ENCODE measurements at places on chromosomes 11 and 22.

GRCh38 chr11:43925932-43926505 is 16.4 kb upstream of the C11orf96 start:
- DNase-seq: no peak

GRCh38 chr11:85762226-85762625 is 48.7 kb downstream of the SYTL2 start:
- no peak for DNase-seq

DNA sequence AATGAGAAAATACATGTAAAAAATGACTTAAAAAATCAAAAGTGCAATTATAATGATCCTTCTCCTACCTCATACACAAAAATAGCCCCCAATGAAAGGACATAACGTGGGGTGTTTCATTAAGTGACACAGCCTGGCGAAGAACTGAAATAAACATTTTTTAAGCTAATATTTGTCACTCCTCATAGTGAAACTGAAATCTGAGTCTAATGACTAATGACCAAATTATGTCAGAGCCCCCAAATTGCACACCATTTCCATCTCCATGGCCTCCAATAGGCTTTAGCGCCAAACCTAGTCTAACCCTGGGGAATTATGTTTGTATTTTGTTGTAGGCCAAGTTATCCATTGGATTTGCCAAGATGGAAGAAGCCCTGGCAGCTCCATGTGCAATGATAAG is 119.1 kb downstream of the WT1 start:
- DNase-seq: no peak

DNA sequence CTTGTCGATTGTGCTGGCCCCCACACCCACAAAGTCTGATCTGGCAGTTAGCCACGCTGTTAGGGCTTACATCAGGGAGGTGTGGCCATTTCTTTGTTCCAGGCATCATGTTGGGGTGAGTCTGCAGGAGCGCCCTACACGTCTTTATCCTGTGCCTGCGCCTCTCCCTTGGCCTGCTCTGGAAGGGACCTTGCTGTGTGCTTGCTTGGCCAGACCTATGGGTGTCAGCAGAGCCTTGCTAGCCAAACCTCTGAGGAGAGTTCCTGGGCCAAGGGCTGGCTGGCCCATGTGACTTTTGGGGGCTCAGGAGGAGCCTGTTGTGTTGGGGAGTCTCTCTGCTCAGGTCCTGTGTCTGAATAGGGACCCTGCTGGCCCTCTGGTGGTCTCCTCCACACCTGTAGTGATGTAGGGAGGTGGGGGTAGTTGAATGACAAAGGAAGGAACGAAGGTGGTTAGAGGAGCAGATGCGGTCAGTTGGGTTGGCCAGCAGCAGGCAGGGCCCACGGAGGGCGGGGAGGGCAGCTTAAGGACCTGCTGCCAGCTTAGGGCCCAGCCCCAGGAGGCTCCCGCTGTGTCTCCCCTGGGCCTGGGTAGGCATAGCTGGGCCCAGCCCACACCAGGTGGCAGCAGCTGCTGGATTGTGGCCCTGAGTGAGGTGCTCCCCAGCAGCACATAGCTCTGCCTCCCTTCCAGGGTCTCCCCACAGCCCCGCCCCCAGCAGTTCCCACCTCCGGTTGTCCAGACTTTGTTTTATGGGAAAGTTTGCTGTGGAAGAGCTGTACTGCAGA is 7.9 kb downstream of the PPIL2 start:
- no peak for DNase-seq

DNA sequence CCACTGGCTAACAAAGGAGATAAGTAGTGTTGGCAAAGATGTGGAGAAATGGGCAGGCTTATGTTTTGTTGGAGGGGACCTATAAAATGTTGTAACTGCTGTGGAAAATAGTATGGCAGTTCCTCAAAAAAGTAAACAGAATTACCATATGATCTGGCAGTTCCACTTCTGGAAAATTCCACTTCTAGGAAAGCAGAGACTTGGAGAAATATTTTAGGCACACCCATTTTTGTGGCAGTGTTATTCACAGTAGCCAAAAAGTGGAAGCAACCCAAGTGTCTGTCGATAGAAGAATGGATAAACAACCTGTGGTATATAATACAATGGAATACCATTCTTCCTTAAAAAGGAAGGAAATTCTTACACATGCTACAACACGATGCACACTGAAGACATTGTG is 57.0 kb upstream of the ADORA2A start:
- no peak for DNase-seq

- DNase-seq: no peak
Observed at GRCh38 chr22:42283278-42284201, 13.1 kb upstream of the TCF20 start.

- DNase-seq: no peak
Observed at GRCh38 chr11:84224042-84224441, 937.9 kb upstream of the CCDC90B start.

- no peak for DNase-seq
Observed at GRCh38 chr22:40220316-40221054, 42.8 kb downstream of the TNRC6B start.

GRCh38 chr11:76087749-76088148 is 118.6 kb downstream of the WNT11 start:
- no peak for DNase-seq

DNA sequence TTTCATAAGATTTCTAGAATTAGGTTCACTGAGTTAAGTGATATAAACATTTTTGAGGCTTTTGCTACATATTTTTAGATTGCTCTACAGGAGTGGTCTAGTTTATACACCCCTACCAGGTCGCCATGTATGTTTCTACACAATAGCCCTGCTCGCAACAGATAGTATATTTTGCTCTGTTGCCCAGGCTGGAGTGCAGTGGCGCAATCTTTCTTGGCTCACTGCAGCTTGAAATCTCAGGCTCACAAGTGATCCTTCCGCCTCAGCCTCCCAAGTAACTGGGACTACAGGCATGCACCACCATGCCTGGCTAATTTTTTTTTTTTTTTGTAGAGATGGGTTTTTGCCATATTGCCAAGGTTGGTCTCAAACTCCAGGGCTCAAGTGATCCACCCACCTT is 10.4 kb downstream of the ZNRF3 start:
- DNase-seq: no peak

GRCh38 chr22:23849009-23850006 is 8.4 kb upstream of the SLC2A11 start:
- DNase-seq: peak; percentile 83

DNA sequence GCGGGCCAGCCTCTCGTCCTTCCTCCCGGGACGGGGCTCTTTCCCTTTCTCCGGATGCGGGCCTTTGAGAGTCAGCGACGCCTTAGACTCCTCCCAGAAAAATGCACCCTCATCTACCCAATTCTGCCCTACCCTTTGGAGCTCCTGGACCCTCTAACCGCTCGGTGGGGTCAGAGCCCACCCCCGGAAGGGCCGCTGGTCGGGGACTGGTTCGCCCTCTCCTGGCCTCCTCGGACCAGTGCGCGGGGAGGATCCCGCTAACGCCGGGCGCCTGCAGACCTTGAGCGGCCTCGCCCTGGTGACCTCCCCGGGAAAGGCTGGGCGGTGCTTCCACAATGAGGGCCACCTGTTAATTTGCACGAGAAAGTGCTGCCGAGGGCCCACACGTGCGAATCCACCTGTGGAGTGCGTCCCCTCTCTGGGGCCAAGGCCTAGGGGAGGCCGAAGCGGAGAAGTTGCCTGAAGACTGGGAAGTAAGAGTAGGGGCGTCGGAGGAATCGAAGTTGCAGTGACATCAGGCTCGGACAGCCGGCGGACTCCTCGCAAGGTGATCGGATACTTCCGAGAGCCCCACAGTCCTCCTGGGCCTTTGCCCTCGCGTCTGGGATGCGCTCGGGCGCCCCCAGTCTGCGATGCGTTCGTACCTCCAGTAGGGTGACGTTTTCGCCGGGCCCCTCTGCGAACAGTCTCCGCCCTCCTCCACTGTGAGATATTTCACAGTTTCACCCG is 61.5 kb downstream of the ENDOD1 start:
- DNase-seq: peak; percentile 86

DNA sequence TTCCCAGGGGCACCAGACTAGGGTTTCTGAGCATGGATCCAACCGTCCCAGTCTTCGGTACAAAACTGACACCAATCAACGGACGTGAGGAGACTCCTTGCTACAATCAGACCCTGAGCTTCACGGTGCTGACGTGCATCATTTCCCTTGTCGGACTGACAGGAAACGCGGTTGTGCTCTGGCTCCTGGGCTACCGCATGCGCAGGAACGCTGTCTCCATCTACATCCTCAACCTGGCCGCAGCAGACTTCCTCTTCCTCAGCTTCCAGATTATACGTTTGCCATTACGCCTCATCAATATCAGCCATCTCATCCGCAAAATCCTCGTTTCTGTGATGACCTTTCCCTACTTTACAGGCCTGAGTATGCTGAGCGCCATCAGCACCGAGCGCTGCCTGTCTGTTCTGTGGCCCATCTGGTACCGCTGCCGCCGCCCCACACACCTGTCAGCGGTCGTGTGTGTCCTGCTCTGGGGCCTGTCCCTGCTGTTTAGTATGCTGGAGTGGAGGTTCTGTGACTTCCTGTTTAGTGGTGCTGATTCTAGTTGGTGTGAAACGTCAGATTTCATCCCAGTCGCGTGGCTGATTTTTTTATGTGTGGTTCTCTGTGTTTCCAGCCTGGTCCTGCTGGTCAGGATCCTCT is 709 bp downstream of the MRGPRX4 start:
- no peak for DNase-seq

DNA sequence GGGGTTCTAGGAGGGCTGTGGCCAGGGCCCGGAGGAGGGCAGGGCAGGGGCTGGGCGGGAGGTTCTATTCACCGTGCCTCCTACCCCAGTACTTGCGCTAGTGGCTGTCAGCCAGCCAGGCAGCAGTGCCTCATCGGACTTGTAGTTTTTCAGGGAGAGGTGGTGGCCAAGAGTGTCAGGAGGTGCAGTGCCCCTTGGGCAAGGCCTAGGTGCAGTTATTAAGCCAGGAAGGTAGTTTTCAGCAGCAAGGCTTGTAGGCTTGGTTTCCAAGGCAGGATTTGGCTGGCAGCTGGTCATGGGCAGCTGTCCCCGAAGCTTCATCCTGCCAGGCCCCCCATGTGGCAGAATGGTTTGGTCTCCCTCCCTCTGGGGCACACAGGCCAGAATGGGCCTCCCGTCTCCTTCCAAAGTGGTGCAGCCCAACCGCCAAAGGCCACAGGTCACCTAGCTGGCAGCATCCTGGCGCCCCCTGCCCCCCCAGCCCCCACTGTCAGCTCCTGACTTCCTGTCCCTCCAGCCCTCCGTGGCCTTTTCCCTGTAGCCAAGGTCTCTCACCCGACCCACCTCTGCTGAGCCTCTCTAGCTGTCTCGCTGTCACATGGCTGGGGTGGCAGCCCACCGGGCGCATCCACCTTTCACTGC is 8.5 kb downstream of the CCDC88B start:
- DNase-seq: no peak

- no peak for DNase-seq
Observed at GRCh38 chr11:117316197-117316961, at the start of gene BACE1. Gene BACE1, minus strand, starts transcription at chr11:117316256. Its CDS starts 461 bp downstream, at chr11:117315795.

- no peak for DNase-seq
Observed at GRCh38 chr11:11424688-11425087, 71.6 kb upstream of the CSNK2A3 start.

- DNase-seq: no peak
Observed at GRCh38 chr11:47857485-47857884, 9.3 kb upstream of the NUP160 start.

GRCh38 chr11:11971906-11972547 is 36.4 kb downstream of the DKK3 start:
- DNase-seq: no peak

- no peak for DNase-seq
Observed at GRCh38 chr11:78377625-78378418, 39.8 kb downstream of the GAB2 start.

- no peak for DNase-seq
Observed at GRCh38 chr11:64663656-64664055, 59.3 kb downstream of the NRXN2 start.
